Stimulated activated CD8-positive, alpha-beta memory T cell treated with anti-CD3 and anti-CD28 coated beads, Interleukin-7, amount 100 ng/mL, for 48 hours (primary cell): ENCODE measurements at places on chromosomes 16 and 17.

GRCh38 chr16:24538756-24539294, 541 bp upstream of the RBBP6 start:
- DNase-seq: no peak

- no peak for DNase-seq
Measured at GRCh38 chr16:46857368-46857945, 26.5 kb upstream of the C16orf87 start.

- no peak for DNase-seq
Measured at GRCh38 chr16:85541980-85542900, 70.9 kb upstream of the GSE1 start.

GRCh38 chr17:50430821-50431618, 5.0 kb downstream of the ACSF2 start:
- no peak for DNase-seq
